ENCODE measurements at places on chromosomes 7 and 10.

DNA sequence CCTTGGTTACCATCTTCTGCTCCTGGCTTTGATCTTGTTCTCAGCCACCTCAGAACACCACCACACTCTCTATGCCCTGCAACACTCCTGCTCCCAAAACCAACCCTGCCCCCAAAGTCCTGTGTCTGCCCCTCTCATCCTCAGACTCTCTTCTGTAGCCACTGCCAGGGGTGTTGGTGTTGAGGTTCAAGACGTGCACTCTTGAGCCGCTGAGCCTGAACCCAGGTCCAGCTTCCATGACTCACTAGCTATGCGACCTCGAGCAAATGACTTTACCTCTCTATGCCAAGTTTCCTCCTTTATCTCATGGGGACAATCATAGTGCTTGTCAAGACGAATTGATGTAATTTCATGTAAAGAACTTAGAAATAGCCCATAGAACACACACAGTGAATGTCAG, 840 bp upstream of the ATP6V0A4 start:
- no peak for DNase-seq

DNA sequence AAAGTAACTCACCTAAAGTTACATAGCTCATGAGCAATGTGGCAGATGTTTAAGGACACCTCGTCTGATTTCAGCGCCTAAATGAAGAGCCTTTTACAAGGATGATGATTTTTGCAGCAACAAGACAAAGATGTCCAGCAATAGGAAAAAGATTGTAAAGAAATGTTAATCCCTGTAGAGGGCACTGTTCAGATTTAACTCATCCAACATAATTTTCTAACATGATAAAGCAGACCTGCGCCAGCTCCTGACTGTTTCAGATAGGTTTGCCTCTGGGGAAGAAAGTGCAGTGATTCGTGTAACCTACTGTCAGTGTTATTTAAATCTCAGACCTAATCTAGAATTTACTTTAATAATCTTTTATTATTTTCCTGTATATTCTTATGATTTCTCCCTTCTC, 595.2 kb downstream of the AUTS2 start:
- no peak for DNase-seq

- peak; percentile 72 for DNase-seq
Observed at GRCh38 chr10:124565565-124566221, 104.1 kb downstream of the LHPP start.

DNA sequence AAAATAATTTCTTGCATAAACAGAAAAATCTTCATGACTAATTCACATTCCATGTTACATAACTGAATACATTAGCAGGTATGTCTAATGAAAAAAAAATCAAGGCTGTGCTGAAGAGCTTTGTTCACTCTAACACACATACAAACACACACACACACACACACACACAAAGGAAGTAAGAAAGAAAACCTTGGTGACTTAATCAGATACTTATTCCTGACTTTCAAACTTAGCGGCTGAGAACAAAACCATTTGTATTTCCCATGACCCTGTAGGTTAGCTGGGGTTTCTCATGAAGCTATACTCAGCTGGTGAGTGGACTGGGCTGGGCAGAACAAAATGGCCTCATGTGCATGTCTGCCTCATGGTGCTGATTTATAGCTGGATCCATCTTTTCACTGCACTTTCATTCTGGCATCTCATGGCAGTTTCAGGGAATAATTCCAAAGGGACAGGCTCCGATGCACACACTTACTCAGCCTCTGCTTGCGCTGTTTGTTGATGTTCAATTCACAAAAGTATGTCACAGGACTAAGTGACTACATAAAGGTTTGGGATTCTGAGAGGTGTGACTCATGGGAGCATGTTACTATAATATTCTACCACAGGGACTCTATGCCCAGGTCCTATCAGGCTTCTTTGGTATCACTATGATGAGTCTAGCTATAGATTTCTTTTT, 161.2 kb downstream of the PCLO start:
- no peak for DNase-seq

DNA sequence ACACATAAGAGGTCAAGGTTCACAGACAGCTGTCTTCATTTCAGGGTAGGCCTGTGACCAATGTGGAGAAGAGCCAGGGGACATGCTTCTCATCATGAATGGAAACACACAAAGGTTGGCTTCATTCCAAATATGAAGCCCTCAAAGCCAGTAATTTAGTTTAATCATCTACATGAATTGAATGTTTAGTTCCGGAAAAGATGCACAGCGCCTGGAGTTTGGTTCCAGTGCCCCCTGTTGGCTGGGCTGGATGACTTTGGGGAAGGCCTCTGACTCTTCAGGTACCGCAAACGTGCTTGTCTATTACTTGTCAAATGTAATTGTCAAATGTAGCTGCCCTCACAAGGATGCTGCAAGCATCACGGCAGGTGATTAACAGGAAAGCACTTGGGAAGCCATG, 130.7 kb downstream of the ADRA2A start:
- DNase-seq = no peak

GRCh38 chr7:1689311-1689710, 19.2 kb downstream of the ELFN1 start:
- DNase-seq = no peak

DNA sequence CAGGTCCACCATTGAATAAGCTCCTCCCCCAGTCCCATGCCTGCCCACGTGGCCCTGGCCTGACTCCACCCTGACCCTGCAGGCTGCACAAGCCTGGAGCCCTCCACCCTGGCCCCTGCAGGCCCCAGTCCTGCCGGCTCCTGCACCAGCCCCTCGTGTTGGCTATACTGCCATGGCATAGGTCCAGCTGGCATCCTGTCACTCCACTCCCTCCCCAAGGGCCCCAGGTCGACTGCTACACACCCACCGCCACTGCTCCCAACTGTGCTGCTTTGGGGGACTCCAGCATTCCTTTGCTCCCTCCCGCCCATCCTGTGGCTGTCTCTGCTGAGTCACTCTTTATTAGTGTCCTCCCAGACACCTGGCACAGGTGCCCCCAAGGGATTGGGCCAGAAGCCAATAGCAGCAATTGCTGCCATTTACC, 32.4 kb upstream of the HSPA12A start:
- DNase-seq = no peak

GRCh38 chr10:73639286-73639685, 2.0 kb downstream of the MYOZ1 start:
- DNase-seq = no peak

DNA sequence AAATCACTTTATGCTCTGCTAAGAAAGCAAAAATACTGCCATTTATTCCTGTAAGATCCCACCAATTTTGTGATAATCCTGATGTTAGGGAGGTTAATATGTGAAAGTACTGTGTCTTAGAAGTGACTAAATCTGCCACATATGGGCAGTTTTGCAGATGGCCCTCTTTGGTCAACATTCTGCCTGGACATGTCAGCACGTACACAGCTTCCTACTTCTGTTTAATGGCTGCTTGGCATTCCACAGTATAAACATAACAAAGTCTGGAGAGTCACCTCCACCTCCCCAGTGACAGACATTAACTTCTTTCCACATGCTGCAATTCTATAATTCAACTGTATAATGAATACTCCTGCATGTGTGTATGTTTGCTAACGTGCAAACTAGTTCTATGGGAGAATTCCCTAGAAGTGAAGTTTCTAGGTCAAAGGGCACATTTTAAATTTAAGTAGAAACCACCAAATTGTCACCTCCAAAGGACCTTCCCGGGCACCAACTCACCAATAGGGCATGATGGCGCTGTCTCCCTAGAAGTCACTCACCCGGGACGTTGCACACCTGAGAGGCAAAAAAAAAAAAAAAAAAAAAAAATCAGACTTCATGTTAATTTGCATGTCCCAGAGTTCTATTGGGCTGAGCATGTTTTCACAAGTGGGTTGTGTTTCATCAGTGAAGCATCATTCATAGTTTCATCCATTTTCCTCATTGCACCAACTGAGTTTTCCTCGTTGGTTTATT, 38.9 kb downstream of the MKI67 start:
- DNase-seq = no peak

DNA sequence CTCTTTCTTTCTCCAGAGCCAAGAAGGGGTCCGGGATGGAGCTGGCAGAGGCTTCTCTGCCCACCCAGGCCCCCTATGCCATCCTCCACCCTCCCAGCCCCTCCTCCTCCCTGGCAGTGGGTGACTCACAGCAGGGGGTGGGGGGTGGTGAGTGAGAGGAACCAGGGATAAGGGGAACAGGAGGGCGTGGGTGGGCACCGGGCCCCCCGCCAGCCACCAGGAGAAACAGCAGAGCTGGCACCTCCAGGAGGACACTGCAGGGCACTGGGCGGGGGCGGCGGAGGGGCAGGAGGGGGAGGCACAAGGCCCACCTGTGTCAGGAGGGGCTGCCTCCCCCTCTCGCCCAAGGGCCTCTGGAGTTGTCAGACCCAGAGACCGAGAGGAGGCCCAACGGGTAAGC, 56.0 kb downstream of the CAMK2B start:
- DNase-seq = no peak

DNA sequence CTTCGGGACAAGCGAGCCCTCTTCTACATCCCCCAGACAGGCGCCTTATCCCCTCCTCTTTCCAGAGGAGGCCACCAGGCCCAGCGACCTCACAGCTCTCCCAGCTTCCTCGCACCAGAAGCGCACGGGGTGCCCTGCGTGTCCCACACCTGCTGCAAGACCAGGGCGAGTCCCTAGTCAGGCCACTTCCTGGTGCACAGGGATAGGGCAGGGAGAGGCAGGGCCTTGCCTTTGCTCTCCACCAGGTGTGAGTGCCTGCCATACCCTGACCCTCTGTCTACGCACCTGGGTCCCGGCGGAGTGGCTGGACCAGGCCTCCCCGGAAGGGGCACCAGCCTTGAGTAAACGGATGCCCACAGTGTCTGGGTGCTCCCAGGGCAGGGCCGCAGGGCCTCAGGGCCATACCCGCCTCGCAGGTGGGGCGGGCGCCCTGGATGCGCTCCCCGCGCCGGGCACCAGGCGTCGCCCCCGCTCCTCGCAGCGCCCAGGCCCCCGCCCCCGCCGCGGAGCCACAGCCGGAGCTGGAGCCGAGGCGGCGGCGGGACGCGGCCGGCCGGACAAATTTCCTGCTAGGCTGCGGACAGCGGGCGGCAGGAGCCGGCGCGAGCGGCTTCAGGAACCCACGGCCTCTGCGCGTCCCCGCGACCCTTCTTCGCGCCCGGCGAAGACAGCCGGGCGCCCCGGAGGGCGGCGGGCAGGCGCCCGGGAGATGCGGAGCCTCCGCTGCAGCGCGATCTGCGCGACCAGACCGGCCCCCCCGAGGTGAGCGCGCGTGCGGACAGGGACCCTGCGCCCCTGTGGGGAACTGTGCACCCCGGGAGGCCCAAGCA, at the start of gene PTPRE:
Gene PTPRE, plus strand, starts transcription at position 556 of the 830 bp plus-strand sequence. CDS start 133,779 bp downstream, outside the sequence.
- DNase-seq = peak; percentile 83

DNA sequence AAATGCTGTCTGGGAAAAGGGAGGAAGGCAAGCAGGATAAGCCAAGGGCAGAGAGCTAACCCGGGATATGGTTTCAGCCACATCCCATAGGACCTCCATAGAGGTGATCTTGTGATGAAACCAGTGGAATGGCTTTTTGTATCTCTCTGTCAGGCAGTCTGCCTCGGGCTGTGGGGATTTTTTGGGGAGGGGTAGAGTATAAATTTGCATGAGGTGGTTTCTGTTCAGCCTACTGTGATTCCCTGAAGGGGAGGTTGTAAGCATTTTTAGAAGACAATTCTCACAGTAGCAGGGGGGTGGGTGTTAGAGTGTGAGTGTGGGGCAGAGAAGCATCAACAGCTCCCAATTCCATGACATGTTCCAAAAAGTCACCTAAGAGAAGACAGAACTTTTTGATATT, 11.8 kb downstream of the OR9A2 start:
- DNase-seq = no peak

- DNase-seq = no peak
Observed at GRCh38 chr10:61844116-61844822, 57.2 kb upstream of the ARID5B start.

GRCh38 chr7:101636822-101637623, 7.9 kb upstream of the MYL10 start:
- no peak for DNase-seq

DNA sequence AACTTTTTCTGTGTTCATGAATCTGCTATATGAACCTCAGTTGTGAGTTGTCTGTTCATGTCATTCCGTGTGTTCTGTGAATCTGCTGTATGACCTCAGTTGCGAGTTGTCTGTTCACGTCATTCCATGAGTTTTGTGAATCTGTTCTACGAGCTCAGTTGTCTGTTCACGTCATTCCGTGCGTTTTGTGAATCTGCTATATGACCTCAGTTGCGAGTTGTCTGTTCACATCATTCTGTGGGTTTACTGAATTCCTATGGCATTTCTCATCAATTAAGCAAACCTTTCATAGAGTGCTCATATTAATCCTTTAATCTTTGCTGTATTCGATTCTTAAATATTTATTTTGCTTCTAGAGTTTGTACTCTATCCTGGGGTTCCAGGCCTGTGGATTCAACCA, 150.6 kb downstream of the DIP2C start:
- DNase-seq = no peak

DNA sequence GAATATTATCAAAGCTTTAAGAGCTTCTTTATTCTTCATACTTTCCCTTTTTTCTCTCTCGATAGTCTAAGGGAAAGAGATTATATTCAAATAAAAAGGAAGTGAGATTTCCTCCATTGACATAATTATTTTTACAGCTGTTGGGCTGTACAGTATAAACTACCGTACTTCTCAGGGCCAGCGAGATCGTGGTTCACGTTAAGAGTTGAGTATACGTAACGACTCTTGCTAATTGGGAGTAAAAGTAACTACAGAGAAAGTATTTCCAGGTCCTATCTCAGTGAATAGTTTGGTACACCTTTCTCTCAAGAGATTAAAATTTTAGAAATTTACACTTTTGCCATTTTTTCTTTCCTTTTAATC, 57.8 kb downstream of the INPP5F start:
- no peak for DNase-seq

DNA sequence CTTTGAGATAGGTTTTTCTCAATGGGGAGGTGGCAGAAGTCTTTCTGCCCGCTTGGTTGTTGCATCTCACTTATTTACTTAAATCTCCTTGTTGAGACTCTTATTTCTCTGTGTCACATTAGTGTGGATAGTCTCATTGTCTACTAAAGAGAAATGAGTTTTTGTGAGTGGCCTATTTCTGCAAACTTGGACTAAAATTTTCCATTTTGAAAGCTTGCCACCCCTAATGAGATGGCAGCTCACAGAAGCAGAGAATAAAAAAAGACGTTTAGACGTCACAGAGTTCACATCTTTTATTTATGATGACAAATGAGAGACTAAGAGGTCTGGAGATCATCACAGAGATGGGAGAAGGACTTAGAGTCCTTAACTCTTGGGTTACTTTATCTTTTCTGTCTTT, 262.7 kb upstream of the PHYHIPL start:
- DNase-seq = no peak

Measured in right forelimb (tissue), 1 donor.